DMS 273 treated with DMSO at 0.1 percent for 48 hours (cell line): ENCODE measurements at places on chromosomes 12 and 14.

DNA sequence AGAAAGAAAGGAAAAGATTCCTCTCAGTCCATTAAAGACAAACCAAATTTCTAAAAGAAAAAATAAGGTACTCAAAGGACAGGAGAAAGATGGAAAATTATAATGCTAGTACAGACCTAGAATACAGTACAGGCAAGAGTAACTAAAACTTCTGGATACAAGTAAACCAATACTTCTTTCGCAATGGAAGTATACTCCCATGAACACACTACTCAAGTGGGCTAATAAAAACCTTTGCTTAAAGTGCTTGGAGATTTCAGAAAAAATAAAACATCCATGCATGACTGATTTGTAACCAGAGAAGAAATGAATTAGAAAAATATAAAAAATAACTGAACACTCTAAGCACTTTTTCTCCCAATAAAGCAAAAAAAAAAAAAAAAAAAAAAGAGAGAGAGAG, 3.5 kb downstream of the ZBTB25 start:
- no peak for DNase-seq

- DNase-seq = no peak
Observed at GRCh38 chr14:22513066-22513812, 75.8 kb downstream of the DAD1 start.

GRCh38 chr12:116266168-116266601, 11.3 kb downstream of the MED13L start:
- no peak for DNase-seq

DNA sequence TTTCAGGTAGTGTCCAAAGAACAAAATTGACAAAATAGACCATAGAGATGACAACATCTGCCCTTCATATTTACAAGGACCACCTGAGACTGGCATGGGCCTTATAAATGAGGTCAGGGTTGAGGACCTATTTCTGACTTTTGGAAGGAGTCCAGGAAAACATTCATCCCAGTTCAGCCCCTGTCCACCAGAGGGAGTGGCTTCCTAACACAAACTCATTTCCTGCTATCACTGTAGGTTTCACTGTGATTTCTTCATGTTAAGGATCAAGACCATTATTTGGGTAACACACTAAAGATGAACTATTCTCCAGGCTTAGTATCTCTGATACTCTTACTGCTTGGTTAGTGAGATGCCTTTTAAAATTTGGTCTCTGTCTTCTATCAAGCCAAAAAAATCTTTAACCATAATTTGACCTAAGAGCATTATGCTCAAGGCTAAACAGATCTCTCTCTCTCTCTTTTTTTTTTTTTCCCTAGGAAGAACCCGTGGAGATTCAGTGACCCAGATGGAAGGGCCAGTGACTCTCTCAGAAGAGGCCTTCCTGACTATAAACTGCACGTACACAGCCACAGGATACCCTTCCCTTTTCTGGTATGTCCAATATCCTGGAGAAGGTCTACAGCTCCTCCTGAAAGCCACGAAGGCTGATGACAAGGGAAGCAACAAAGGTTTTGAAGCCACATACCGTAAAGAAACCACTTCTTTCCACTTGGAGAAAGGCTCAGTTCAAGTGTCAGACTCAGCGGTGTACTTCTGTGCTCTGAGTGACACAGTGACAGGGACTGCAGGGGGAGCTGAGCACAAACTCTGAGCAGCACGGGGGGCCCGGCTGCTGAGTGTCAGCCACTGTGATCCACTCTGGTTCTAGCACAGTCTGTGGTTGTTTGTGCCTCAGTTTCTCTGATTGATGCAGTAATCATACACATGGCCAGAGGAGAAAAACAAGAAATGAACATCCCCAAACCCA, 267.6 kb upstream of the OR4E1 start:
- DNase-seq = no peak

GRCh38 chr14:89386212-89386886, 30.7 kb downstream of the FOXN3 start:
- DNase-seq = peak; percentile 29

GRCh38 chr12:132886529-132887477, 602 bp downstream of the CHFR start:
- no peak for DNase-seq

DNA sequence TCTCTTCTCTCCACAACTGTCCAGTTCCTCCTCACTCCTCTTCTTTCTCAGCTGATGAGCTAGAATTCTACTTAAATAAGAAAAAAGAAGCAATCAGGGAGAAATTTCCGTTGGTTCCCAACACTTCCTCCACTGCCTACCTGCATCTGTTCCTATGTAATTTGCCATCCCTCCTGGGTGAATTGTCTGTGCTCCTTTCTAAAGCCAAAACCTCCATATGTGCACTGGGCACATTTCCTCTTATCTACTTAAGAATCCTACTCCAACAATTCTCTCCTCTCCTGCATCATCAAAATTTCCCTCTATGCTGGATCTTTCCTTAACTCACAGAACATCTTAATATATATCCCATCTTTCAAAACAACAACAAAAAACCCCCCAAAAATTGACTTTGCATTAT, 35.2 kb downstream of the GPR65 start:
- DNase-seq = no peak

DNA sequence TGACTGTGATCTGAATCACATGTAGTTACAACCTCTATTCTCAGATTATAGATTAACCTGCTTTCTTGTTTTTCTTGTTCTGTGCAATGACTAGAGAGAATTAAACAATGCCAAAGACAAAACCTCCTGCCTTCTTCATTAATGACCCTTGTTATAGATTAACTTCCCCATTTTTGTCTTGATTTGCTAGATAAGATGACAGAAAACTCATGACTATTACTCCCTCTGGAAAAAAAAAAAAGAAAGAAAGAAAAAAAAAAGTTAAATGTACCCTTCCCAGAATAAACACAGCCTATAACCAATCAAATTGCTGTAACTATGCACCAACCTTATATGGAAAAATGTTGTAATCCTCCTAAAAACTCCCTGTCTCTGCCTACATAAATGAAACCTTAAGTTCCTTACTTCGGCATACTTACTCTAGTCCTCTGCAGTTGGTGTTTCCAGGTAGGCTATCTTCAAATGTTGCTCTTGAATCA, 41.1 kb upstream of the PCED1B start:
- DNase-seq = no peak

DNA sequence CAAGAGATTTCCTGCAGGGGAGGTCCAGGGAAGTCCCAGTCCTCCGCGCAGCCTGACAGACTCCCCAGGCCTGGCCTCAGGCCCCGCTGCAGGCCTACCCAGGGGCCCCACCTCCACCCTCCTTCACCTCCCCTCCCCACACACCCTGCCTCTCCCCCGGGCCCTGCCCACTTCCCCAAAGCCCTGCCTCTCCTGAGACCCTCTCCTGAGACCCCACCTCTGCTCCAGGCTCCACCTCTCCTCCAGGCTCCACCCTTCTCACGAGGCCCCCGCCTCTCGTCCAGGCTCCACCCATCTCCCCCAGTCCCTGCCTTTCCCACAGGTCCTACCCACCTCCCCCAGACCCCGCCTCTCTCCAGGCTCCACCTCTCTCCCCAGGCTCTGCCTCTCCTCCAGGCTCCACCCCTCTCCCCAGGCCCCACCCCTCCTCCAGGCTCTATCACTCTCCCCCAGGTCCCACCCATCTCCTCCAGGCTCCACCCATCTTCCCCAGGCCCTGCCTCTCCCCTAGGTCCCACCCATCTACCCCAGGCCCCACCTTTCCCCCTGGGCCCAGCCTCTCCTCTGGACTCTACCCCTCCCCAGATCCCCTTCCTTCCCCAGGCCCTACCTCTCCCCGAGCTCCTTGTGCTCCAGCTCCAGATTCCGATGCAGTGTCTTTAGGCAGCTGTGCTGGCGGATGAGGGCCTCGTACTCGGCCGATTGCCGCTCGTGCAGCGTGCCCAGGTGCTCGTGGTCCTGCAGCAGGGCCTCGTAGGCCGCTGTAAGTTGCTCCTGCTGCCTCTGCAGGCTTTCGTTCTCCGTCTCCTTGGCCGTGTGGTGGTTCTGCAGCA, 58.8 kb upstream of the GPR68 start:
- no peak for DNase-seq

DNA sequence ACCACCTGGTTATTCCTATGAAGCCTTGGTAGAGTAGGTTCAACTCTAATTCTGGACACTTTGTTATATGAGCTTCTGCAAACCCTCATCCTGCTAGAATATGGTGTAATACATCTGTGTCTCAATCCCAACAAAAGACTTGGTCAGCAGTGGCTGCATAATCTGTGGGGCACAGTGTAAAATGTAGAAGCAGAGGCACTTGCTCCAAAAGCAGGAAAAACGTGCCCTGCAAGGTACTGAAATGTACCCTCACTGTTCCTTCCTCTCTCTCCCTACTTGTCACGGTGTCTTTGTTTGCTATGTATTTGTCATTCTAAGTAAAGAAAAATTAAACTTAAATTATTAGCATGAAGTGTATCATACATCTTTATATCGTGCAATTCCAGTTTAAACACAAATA, 267.9 kb downstream of the BCL11B start:
- no peak for DNase-seq

- peak; percentile 43 for DNase-seq
Observed at GRCh38 chr14:69685716-69686115, 74.3 kb downstream of the SUSD6 start.

DNA sequence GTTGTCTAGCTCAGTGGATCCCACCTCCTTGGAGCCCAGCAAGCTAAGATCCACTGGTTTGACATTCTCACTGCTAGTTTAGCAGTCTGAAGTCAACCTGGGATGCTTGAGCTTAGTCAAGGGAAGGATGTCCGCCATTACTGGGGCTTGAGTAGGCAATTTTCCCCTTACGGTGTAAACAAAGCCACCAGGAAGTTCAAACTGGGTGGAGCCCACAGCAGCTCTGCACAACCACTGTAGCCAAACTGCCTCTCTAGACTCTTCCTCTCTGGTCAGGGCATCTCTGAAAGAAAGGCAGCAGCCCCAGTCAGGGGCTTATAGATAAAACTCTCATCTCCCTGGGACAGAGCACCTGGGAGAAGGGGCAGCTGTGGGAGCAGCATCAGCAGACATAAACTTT, 16.7 kb upstream of the TAS2R43 start:
- no peak for DNase-seq

DNA sequence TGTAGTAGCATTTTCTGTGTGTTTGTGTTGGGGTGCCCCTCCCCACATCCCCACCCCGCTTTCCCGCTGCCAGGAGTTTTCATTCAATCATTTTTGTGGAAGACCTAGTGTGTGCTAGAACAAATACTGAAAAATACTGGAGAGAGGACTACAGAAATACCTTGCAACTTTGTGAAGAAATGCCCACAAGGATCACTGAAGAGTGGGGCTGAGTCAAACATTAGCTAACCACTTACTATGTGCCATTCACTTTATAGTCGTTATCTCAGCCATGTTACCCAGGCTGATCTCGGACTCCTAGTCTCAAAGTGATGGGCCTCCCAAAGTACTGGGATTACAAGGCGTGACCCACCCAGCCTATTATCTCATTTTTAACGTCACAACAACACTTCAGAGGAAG, 559 bp upstream of the LMBR1L start:
- DNase-seq = no peak

DNA sequence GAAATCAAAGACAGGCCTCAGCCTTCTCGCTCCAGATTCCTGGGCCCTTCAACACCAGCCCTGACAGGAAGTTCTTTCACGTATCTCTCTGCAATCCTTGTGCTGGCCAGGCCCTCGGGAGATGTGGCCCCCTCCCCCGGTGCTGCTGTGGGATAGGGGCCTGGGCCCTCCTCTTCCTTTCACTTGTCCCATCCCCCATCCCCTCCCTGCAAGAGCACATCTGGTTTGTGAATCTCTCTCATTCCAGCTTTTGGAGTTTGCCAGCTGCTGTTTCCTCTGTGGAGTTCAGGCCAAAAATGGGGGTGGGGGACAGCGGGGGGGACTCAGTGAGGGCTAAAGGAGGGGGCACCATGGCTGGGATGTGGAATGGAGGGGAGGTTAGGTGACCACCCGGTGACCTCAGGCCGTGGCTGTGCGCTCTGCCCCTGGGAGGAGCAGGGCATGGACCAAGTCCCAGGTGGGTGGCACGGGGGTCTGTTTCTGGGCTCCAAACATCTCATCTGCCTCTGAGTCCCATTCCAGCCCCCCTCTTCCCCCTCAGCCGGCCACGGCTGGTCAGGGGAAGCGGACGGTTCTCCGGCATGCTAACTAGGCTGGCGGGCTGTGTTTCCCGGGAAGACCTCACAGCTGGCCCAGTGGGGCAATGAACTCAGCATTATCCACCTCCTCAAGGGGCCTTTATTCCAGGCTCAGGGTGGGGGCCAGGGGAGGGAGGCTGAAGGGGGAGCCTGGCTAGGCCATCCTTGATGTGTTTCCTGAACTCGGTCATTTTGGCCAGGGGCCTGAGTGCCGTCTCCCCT, 7.4 kb downstream of the LRP1 start:
- no peak for DNase-seq

- no peak for DNase-seq
Observed at GRCh38 chr12:78530100-78530765, 334.3 kb upstream of the SYT1 start.

- no peak for DNase-seq
Observed at GRCh38 chr12:79688376-79689060, 2.2 kb downstream of the PAWR start.

- no peak for DNase-seq
Observed at GRCh38 chr14:99420711-99421110, 59.9 kb downstream of the SETD3 start.

DNA sequence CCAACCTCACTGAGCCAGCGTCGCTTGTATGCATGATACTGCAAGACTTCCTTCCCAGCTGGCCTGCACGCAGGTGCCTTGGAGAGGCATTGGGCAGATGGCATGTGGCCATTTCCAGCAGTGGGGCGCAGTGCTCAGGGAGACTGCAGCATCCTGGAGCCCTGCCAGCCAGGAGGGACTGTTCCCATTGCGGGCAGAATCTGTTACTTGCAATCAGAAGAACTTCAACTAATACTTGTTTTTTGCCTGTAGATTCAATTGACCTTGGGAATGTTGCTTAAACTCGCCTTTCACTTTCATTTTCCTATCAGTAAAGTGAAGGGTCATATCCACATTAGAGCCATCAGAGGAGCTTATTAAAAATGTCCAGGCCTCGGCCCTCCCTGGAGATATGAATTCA, 29.8 kb downstream of the ANKRD9 start:
- peak; percentile 57 for DNase-seq

- no peak for DNase-seq
Observed at GRCh38 chr12:22374508-22374907, 40.0 kb upstream of the ST8SIA1 start.

DNA sequence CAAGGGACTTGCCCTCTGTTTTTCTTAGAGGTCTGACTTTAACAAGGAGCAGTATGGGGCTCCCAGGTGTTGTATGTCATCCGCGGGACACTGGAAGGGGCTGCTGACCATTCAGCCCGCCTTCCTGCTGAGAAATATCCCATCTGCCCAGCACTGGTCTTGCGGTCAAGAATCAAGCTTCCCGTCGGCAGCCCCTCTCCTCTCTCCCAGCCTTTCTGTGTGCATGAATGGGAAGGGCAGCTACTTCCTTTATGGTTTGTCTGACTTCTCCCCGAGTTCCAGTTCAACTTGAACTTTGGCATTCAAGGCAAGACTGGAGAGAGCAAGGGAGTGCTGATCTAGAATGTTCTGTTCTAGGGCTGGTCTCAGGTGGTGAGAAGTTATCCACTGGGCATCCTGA, 51.5 kb downstream of the PSMA6 start:
- DNase-seq = no peak

DNA sequence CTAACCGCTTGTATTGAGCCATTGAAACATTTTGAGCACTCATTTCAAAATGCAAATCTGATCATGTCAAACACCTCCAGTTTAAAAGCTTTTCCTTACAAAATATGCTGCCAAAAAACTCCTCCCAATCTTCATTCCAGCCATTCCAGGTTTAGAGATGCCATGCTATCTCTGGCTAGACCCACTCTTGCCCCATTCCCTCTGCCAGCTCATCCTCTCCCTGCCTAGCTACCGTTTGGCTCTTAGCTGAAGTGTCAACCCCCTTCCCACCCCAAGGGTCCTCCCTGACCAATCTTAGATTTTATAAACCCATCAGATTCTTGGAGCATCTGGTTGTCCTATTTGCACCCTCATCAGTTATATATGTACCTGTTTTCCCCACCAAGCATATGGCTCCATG, 75.0 kb downstream of the SCAF11 start:
- DNase-seq = no peak
